ENCODE measurements at places on chromosomes 5 and 9.

GRCh38 chr5:73823508-73823925 is 197.5 kb downstream of the ARHGEF28 start:
- DNase-seq, result no peak

GRCh38 chr9:23739753-23740152 is 86.3 kb downstream of the ELAVL2 start:
- DNase-seq, result no peak

DNA sequence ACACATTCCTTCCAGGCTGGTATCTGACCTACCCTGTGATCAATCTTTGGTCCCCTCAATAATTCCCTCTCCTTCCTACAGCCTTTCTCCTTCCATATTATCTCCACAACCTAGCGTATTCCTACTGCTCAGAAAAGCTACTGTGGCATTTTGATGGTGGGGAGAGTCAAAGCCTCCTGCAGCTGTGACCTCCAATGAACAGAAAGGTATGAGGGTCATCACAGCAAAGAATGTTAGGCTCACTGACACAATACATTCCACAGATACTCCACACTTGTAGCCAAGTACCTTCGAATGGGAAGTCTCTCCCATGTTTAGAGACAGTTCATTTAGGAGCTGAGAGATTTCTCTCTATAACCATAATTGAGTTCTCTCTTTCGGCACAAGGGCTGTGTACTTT is 5.9 kb downstream of the FBN2 start:
- no peak for DNase-seq

DNA sequence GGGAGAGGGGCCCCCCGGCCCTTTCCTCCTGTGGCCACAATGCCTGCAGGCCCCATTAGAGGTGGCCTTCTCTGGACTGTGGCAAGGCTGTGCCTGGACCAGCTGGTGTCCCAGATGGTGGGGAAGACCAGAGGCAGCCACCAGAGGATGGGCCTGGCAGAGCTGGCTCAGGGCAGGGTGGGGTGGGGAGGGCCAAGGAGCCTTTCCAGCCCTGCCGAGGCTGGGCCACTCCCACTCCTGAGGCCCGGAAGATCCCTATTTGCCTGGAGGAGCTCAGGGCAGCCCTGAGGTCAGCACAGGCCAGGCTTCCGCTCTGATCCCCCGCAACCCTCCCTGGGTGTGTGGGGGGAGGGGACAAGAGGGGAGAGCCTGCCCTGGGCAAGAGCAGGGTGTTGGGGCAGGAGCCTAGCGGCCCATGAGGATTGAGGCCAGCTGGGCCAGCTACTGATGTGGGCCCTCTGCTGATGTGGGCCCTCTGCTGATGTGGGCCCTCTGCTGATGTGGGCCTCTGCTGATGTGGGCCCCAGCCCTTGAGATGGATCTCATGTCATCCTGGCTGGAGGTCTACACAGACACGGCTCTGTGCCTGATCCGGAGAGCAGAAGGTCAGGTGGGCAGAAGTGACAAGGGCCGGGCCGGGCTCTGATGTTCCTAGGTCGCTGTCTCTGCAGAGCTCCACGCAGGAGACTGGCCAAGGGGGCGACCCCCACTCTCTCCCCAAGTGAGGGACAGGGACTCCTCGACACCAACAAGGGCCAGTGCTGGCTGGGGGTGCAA is 6.0 kb downstream of the MRPS2 start:
- DNase-seq, result no peak

- no peak for DNase-seq
Observed at GRCh38 chr5:74285675-74286280, 354.8 kb downstream of the ENC1 start.

Measured in MCF 10A (cell line).